ENCODE measurements at places on chromosomes 3 and 15.

DNA sequence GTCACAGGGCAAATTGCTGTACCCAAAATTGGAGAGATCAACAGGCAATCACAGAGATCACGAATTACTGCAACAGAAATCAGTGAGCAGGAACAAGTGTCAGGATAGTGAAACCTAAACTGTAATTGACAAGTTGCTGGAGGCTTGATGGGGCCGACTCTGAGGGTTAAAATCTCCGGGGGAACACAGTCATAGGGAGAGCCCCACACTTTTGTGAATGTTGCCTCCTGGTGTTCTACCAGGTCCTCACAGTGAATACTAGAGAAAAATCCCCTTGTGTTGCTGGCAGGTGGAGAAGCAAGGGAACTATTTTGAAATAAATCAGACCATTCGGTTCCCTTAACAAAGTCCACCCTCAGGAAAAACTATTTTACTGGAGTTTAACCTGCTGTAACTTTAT lies 697.5 kb upstream of the CBLB start:
- no peak for DNase-seq

DNA sequence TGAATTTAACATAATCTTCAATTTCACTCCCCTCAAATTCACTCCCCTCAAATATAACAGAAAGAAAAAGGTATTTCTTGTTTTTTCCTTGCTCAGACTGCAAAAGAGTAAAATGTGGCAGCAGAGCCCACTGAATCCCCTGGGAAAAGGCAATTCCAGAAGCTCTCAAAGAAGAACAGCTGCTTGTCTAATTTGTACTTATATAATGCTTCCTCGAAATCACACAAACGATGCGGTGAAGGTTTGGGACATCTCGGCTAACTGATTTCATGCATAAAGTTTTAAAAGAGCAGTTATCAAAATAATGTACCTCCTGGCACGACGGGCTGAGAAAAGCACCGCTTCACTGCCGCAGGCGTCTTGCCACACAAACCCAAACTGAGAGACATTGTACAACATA lies 10.7 kb downstream of the BDH1 start:
- DNase-seq = no peak

GRCh38 chr3:190041333-190042041 lies 79.2 kb downstream of the P3H2 start:
- DNase-seq = no peak

GRCh38 chr15:29849716-29850115 lies 27.4 kb upstream of the TJP1 start:
- no peak for DNase-seq

DNA sequence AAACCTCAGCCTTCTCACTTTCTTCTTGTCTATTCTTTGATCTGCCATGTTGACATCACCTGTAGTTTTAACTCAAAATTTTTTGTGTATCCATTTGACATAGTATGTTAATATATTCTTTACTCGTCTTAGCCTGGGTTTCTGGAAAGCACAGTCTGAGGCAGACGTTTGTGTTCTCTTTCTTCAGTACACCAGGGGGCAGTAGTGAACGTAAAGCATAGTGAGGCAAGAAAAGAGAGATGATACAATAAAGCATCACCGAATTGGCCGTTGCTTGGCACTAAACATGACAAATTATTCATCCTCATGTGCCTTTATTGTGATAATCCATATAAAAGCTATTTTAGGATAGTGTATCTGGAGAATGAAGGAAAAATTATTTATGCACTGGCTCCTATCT lies 141.0 kb upstream of the MYRIP start:
- no peak for DNase-seq

DNA sequence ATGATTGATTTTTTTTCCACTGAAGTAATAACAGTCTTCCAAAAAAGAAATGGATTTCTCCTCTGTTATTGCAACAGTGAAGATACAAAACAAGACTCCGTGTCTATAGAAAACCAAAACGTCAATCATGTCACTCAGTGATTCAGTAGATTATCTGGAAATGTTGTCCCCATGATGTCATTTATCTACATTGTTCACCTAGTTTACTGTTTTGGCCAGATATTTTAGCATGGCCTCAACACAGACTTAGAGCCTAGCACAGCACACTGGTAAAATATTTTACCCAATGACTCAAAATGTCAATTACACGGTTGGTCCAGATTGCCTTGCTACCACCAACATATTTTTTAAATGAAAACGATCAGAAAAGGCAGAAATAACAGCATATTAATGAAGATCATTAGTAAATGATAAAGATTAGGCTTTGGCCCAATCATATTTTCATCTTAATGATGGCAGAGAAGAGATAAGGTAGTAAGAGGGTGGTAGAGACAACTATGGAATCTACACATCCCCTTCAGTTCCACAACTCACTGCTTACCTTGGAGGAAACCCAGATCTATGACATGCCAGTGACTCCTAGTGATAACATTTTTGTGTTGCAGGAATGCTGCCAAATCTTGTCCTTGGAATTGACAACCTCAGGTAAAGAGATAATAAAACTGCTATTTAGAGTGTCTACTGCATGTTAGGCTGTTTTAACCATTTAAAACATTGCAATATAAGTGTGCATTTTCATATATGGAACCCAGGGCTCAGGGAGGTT lies 347.7 kb upstream of the ARPP21 start:
- no peak for DNase-seq

- no peak for DNase-seq
Observed at GRCh38 chr15:52683580-52683979, 4.4 kb upstream of the ATOSA start.

GRCh38 chr3:99644746-99645145 lies 6.4 kb downstream of the COL8A1 start:
- DNase-seq = no peak

All from NCI-H1092 (cell line).